Activated CD4-positive, alpha-beta memory T cell treated with anti-CD3 and anti-CD28 coated beads, Interleukin-2, amount 10 ng/mL, durations not matched to agents 7 days and 5 days (primary cell): ENCODE measurements at places on chromosomes 16 and 17. TPM values are rescaled to one million over a fixed set of nuclear protein-coding genes. Genes with fewer than 3 reads are reported as not detected.

DNA sequence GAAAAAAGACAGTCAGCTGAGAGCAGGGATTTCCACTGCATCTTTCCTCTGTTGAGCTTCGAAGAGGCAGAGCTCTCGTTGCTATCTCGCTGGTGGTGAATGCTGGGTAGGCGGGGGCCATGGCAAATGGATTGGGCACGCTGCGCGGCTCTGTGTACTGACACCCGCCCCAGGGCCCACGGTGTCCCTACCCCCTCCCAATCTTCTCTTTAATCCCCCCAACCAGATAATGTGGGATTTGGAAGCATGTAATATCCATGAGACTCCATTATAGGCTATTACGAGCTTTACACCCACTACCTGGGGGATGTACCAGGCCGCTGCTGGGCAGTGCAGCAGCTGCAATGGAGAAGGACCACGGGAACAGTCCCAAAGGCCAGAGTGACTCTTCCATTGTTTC, 8.3 kb downstream of the PIPOX start:
- H3K27me3 ChIP-seq = peaks cover 21% of the 10 kb centered on the region
- no peak overlapping the region for H3K4me3 ChIP-seq
- no peak for DNase-seq
- H3K36me3 ChIP-seq = no peaks in the 10 kb centered on the region

DNA sequence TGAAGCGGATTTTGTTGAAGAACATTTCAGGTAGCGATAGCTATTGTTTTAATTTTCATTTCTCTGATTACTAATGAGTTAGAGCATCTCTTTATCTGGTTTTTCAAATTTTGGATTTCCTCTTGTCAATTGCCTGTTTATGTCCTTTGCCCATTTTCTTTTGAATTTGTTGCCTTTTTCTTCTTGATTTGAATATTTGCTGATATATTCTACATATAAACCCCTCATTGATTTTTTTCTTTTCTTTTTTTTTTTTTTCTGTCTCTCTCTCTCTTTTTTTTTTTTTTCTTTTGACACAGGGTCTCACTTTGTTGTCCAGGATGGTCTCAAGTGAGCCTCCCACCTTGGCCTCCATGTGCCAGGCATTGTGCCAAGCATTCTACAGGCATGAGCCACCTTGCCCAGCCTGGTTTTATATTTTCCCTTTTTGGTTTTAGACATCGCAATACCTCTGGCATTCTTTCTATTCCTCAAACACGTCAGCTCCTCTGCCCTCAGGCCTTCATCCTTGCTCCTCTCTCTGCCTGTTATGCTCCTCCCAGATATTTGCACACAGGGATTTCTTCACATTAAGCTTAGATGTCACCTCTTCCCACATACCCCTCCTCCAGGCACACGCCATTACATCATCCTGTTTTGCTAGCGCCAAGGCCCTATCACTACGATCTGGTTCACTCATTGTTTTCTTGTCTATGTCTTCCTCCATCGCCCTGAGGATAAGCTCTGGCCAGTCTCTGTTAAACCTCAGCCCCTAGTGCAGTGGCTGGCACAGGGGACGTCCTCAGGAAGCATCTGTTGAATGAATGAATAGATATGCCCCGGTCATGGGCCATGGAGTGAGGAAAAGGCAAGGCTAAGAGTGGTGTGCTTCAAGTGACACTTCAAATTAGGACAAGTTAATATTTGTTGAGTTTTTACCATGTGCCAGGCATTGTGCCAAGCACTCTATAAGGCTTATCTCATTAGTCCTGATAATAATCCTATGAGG, 8.6 kb downstream of the SARM1 start:
- no peaks in the 10 kb centered on the region for H3K27me3 ChIP-seq
- H3K4me3 ChIP-seq = no peak overlapping the region
- peaks cover 6% of the 10 kb centered on the region for H3K36me3 ChIP-seq
- DNase-seq = no peak
- peaks cover 20% of the 10 kb centered on the region for H3K4me1 ChIP-seq

DNA sequence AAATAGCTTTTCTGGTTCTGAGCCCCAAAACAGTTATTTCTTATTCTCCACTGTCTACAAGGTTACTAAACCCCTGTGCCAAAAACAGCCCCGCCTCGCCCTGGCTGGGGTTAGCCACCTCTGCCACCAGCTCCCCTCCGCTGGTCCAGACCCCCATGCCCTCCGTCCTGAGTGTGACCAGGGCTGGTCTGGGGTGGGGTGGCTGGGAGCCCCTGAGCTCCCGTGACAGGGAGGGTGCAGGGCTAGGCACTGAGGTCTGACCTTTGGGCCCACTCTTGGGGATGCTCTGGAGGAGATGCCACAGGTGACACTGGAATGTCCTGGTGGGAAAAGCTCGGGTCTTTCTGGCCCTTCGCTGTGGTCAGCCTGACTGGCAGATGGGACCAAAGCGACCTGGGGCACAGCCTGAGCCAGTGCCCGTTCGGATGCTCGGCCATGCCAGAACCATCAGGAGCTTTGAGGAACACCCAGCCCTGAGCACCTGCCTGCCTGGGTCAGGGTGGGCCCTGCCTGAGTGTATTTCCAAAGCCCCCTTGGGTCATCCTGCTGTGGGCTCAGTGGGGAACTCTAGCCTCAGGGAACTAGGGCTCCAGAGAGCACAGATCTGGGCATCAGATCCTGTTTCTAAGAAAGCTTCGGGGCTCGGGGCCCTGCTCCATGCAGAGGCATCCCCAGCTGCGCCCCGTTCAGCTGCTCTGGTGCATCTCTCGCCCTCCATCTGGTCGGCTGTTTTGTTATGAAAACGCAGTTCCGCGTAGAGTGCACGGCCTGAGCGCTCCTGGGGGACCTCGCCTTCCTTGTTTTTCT, 72.1 kb upstream of the GNG13 start:
- H3K27ac ChIP-seq = no peak overlapping the region
- H3K4me3 ChIP-seq = no peak overlapping the region
- no peaks in the 10 kb centered on the region for H3K36me3 ChIP-seq
- H3K27me3 ChIP-seq = no peaks in the 10 kb centered on the region

- no peak for DNase-seq
- no peak overlapping the region for H3K27ac ChIP-seq
These were observed 92.1 kb downstream of the ZNF423 start for GRCh38 chr16:49763826-49764225.

DNA sequence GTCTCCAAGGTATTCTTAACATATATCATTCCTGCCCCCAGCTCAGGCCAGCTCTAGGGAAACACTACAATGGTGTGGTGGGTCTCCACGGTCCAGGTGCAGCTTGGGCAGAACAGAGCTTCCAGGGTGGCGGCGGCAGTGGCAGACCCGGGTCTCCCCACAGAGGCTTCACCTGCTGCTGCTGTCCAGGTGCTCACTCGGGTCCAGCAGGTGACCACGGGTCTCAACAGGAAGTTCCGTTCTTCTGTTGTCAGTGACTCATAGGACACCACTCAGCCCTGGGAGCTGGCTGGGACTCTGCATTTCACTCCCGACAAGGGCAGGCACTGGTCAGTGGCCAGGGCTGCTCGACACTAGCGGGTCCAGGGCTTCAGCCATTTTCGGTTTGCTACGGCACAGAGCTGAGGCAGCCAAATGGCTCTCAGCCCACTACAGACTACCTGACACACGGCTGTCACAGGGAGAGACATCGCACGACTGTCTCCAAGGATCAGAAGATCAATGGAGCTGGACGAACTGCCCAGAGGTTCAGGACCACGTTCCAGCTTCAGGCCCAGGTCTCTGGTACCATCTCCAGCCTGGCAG, 16.7 kb downstream of the MTHFSD start:
- no peak overlapping the region for H3K4me3 ChIP-seq
- H3K27ac ChIP-seq = no peak overlapping the region
- no peaks in the 10 kb centered on the region for H3K4me1 ChIP-seq
- no peak for DNase-seq
- H3K27me3 ChIP-seq = no peaks in the 10 kb centered on the region

- DNase-seq = no peak
- no peaks in the 10 kb centered on the region for H3K27me3 ChIP-seq
- no peak overlapping the region for H3K27ac ChIP-seq
- no peak overlapping the region for H3K4me3 ChIP-seq
These were observed 46.1 kb downstream of the ABCA8 start for GRCh38 chr17:68909066-68909465.

DNA sequence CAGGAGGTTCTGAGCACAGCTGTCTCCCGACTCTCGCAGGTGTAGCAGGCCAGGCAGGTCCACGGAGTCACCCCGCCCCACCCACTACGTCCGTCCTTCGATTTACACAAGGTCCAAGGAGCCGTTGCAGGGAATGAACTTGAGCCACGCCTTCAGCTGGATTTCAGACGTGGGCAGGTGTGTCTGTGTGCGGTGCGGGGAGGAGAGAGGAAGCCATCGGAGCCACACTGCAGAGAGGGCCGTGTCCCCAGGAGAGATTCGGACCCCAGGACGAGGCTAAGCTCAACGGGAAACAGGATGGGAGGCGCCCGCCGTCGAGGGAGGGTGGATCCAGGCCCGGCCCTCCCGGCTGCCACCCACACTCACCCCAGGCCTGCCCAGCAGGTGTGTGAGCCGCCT, 50.3 kb downstream of the RPH3AL start:
- H3K36me3 ChIP-seq = no peaks in the 10 kb centered on the region
- no peaks in the 10 kb centered on the region for H3K27me3 ChIP-seq
- no peak overlapping the region for H3K4me3 ChIP-seq
- no peak overlapping the region for H3K27ac ChIP-seq

- no peak overlapping the region for H3K4me3 ChIP-seq
- DNase-seq = no peak
- no peaks in the 10 kb centered on the region for H3K4me1 ChIP-seq
- no peak overlapping the region for H3K27ac ChIP-seq
- no peaks in the 10 kb centered on the region for H3K36me3 ChIP-seq
These were observed 179.6 kb downstream of the AIPL1 start for GRCh38 chr17:6255322-6255721.

DNA sequence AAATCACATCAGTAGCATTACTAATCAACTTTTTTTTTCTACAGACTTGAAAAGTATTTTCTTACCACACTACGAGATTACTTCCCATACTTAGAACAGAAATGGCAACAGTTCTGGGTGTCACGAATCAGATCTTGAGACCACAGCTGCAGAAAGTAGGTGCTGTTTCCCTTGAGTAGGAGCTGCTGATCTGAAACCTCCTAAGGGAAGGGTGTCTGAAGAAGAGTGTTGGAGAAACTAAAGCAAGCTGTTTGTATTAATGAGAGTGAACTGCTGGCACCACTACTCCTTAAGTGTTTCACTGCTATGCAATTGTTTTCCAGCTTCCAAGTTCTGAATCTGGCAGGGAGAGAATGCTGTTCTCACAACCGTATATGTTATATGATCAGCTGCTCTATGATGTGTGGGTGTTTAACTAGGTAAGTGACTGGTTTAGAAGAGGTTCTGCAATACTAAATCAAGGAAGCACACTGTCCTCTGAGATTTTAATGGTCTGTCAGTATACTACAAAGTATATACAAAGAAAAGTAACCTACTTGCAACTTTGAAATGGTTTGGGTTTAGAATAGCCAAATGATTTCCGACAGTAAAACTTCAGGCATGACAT, 3.3 kb downstream of the ZNF652 start:
- no peaks in the 10 kb centered on the region for H3K27me3 ChIP-seq
- no peak for DNase-seq
- H3K4me3 ChIP-seq = peak overlapping the region; percentile 54
- H3K27ac ChIP-seq = peak overlapping the region; percentile 77
- H3K4me1 ChIP-seq = peaks cover 45% of the 10 kb centered on the region
- peaks cover 15% of the 10 kb centered on the region for H3K36me3 ChIP-seq

DNA sequence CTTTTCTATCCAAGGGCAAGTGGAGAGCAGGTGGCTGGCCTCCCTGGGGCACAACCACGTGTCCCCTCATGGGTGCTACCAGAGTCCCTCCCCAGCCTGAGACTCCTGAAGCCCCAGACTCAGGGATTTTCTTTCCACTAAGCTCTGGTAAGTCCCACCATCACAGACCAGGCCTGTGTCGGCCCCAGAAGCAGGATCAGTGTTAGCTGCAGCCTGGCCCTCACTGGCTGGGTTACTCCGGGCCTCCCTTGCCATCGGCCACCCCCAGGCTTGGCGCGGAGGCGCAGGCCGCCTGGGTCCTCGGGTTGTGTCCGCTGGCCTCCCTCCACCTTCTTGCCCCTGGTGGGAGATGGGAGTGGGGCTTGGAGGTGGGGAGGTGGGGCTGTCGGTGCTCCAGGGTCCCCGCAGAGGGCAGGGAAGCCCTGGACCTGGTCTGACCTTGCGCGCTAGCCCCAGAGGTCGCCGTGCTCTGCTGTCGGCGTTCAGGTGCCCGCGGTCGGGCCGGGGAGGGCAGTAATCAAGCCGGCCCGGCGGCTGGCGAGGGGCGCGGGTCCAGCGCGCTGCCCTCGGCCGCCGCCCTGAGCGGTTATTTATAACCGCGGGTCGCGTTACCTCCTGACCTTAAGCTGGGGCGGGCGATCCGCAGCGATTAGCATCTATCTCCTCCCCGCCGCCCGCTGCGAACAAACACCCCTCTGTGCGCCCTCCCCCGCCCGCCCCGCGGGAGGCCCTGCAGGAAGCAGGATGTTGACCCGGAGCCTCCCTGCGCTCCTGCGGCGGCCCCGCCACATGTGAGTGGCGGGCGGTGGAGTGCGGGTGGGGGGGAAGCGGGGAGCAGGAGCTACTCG, 78.1 kb upstream of the TOB1 start:
- DNase-seq = peak; percentile 90
- peaks cover 42% of the 10 kb centered on the region for H3K4me1 ChIP-seq
- H3K4me3 ChIP-seq = peak overlapping the region; percentile 74
- H3K27ac ChIP-seq = peak overlapping the region; percentile 75
- no peaks in the 10 kb centered on the region for H3K27me3 ChIP-seq

The TRPV3 gene
- total RNA-seq = 0.13 TPM

GRCh38 chr17:4658478-4659305, 17.2 kb upstream of the ALOX15 start:
- no peak overlapping the region for H3K27ac ChIP-seq
- peaks cover 13% of the 10 kb centered on the region for H3K4me1 ChIP-seq
- peaks cover 8% of the 10 kb centered on the region for H3K27me3 ChIP-seq
- H3K4me3 ChIP-seq = no peak overlapping the region

The CA7 gene
- 0.13 TPM for total RNA-seq

- no peak overlapping the region for H3K27ac ChIP-seq
- H3K4me1 ChIP-seq = peaks cover 8% of the 10 kb centered on the region
- H3K27me3 ChIP-seq = peaks cover 26% of the 10 kb centered on the region
These were observed 1.1 kb downstream of the CHST6 start for GRCh38 chr16:75494184-75494583.

The MT4 gene
- not detected for total RNA-seq

- H3K27me3 ChIP-seq = no peaks in the 10 kb centered on the region
- no peak overlapping the region for H3K4me3 ChIP-seq
- H3K4me1 ChIP-seq = no peaks in the 10 kb centered on the region
- no peak overlapping the region for H3K27ac ChIP-seq
These were observed 1053.4 kb upstream of the RBFOX1 start for GRCh38 chr16:6279286-6279685.

DNA sequence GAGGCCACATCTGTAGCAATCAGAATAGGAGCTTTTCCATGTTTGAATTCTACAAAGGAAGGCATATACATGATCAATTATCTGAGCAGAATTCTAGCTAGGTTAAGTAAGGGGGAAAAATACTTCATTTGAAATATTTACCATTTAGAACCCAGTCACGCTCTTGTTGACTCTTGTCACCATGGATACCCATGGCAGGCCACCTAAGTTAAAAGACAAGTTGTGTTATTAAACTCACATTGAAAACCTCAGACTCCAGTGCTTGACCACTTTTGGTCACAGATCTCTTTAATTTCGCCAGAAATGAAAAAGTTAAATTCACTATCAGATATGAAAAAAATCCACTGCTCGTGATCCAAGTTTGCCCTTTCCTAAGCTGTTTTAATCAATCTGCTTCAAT, 4.1 kb downstream of the DDX5 start:
- no peak for DNase-seq
- peaks cover 93% of the 10 kb centered on the region for H3K36me3 ChIP-seq
- H3K27ac ChIP-seq = no peak overlapping the region
- peaks cover 75% of the 10 kb centered on the region for H3K4me1 ChIP-seq
- H3K4me3 ChIP-seq = no peak overlapping the region
- no peaks in the 10 kb centered on the region for H3K27me3 ChIP-seq
